ENCODE measurements at places on chromosomes 4 and X. TPM values are rescaled to one million over a fixed set of nuclear protein-coding genes. Genes with fewer than 3 reads are reported as not detected.

The GC gene
- not detected for total RNA-seq

The SLIT2 gene
- total RNA-seq, result 1.3 TPM

The ABCD1 gene
- 10.2 TPM for total RNA-seq

DNA sequence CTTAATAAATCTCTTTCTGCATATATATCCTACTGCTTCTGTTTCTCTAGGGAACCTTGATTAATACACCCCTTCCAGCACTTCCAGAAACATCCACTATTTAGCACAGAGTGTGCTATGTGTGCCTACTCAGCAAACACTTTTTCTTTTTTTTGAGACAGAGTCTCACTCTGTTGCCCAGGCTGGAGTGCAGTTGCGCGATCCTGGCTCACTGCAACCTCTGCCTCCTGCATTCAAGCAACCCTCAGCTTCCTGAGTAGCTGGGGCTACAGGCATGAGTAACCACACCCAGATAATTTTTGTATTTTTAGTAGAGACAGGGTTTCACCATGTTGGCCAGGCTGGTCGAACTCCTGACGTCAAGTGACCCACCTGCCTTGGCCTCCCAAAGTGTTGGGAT, 266.9 kb upstream of the DIAPH2 start:
- DNase-seq, result no peak
- H3K36me3 ChIP-seq, result no peaks in the 10 kb centered on the region
- H3K4me3 ChIP-seq, result no peak overlapping the region

DNA sequence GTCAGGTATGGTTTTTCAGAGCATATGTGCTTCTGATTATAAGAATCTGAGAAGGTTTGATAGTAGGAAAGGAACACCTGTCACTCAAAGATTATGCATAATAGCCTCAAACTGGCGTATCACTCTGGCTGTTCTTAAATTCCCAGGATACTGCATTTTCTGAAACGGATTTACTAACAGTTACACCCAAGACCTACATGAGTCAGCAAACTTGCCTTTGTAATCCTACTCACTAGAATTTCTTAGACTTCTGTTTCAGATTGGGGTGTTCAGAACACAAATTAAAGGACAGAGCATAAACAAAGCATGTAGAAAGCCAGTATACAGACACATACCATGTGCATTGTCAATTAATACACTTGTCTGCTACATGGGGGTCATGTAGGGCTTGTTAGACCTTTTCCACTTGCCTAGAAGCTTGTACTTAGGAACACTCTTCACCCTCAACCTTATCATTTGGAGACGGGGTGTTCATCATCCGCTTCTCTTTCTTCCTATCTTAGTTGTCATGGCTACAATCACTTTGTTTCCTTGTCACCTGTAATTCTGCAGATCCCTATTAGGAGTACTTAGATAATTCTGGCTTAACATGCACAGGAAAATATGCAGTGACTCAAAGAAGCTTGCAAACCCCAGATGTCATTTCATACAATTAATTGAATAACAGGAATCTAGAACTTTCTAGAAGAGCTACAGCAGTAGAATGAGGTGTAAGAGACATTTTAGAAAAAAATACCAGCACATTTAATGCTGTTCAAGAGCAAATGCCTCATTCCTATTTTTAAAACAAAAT, 593.0 kb upstream of the TENM3 start:
- no peak for DNase-seq
- H3K4me1 ChIP-seq, result no peaks in the 10 kb centered on the region
- H3K36me3 ChIP-seq, result no peaks in the 10 kb centered on the region
- H3K27me3 ChIP-seq, result no peaks in the 10 kb centered on the region
- no peak overlapping the region for H3K4me3 ChIP-seq
- no peak overlapping the region for H3K27ac ChIP-seq

DNA sequence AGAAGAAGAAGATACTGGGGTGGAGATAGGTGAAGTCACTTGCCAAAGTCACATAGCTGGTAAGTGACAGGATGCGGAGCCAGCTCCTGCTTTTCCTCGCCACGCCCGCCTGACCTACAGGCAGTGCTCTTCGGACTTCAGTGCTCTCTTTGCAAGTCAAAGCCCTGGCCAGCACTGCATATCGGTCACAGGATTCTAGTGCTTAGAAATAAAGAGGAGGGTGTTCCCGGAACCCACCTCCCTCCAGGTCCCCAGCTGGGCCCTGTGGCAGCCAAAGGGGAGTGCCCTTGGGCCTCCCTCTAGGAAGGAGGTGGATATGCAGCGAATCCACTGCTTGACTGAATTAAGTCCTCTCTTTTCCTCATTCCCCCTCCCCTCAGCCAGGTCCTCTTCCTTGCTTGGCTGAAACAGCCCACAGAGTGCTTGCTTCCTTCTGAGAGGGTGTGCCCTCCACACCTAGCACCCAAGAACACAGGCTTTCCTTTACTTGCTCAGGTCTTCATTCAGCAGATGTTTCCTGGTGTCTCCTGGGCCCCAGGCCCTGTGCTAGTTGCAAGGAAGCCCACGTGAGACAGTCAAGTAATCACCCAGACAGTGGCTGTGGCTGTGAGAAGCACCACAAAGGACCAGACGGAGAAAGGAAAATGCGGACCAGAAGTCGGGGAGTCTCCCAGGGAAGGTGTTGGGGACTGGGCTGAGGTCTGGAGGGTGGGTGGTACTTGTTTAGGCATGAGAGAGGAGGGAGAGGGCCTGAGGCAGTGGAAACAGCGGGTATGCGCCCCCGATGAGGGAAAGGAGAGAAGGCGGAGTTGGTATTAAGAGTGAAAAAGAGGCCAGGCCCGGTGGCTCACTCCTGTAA, 14.0 kb upstream of the HMGB3 start:
- H3K4me1 ChIP-seq, result no peaks in the 10 kb centered on the region
- no peak overlapping the region for H3K27ac ChIP-seq
- peak; percentile 83 for DNase-seq

DNA sequence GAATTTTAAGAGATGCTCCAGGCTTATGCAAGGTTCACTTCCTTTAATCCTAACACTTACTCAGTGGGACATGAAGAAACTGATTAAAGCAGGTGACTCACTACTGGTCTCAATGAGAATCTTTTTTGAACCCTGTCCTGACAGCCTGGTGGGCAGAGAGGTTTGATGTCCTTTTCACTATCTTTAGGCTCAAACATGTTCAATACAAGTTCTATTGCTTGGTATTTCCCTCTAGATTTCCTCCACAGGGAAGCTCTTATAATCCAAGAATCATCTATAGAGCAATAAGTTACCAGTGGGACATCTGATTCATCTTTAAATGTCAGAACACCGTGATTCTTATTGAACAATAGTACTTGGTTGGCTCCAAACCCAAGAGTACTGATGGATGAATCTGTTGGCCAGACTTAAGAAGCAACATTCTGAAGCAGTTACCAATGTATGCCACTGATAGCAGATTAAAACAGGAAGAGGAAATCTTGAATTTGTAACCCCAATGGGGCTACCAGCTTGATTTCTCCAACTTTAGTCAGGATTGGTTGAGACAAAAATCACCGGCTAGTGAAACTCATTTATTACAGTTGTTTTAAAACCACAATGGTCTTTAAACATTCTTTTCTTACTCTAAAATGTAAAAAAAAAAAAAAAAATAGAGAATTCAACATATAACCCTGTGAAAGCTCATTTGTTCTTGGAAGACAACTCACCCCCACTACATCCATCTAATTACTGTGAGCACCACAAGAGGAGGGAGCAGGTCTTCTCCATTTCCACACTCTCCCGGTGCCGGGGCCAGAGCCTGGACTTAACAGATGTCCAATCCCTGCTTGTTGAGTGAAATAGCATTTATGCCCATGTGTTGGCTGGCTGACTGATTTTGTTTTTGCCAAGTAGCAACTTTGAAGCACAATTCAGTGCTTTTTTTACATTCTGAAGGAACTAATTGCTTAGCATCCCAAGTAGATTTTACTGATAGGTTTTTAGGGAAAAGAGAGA, 43.3 kb downstream of the FGFBP1 start:
- no peaks in the 10 kb centered on the region for H3K27me3 ChIP-seq
- H3K36me3 ChIP-seq, result no peaks in the 10 kb centered on the region
- DNase-seq, result no peak
- no peak overlapping the region for H3K27ac ChIP-seq

GRCh38 chrX:19272452-19272851, 71.3 kb upstream of the PDHA1 start:
- no peaks in the 10 kb centered on the region for H3K4me1 ChIP-seq
- H3K27me3 ChIP-seq, result no peaks in the 10 kb centered on the region
- H3K27ac ChIP-seq, result no peak overlapping the region
- H3K36me3 ChIP-seq, result no peaks in the 10 kb centered on the region
- no peak for DNase-seq

GRCh38 chrX:54891573-54891972, 29.1 kb upstream of the TRO start:
- no peaks in the 10 kb centered on the region for H3K27me3 ChIP-seq
- H3K4me1 ChIP-seq, result no peaks in the 10 kb centered on the region
- H3K27ac ChIP-seq, result no peak overlapping the region
- H3K36me3 ChIP-seq, result no peaks in the 10 kb centered on the region
- no peak for DNase-seq
- no peak overlapping the region for H3K4me3 ChIP-seq

DNA sequence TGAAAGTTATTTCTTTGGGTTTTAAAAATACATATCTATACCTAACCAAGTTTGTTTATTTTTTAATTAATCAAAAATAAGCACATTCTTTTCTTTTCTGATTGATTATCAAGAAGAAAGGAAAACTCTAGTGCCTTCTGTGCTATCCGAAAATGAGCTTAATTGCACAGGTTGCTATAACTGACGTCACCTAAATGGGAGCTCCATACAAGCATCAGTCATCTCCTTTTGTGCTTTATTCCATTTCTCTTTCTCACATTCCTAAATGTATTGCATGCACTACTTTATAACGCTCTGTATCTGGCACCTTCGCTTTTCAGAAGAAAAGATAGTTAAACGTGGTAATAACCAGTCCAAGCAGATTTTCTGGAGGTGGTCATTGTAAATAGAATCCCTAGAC, 675.0 kb downstream of the STPG2 start:
- H3K27me3 ChIP-seq, result no peaks in the 10 kb centered on the region
- H3K4me3 ChIP-seq, result no peak overlapping the region
- no peak overlapping the region for H3K27ac ChIP-seq
- DNase-seq, result no peak
- no peaks in the 10 kb centered on the region for H3K4me1 ChIP-seq
- peaks cover 12% of the 10 kb centered on the region for H3K36me3 ChIP-seq

GRCh38 chr4:73860181-73860580, 7.1 kb downstream of the PF4V1 start:
- H3K27me3 ChIP-seq, result no peaks in the 10 kb centered on the region
- no peaks in the 10 kb centered on the region for H3K4me1 ChIP-seq
- no peak overlapping the region for H3K27ac ChIP-seq
- no peaks in the 10 kb centered on the region for H3K36me3 ChIP-seq
- no peak overlapping the region for H3K4me3 ChIP-seq

- no peak overlapping the region for H3K4me3 ChIP-seq
- H3K36me3 ChIP-seq, result no peaks in the 10 kb centered on the region
- no peaks in the 10 kb centered on the region for H3K27me3 ChIP-seq
- no peaks in the 10 kb centered on the region for H3K4me1 ChIP-seq
- no peak overlapping the region for H3K27ac ChIP-seq
Observed at GRCh38 chrX:121146059-121146628, 98.7 kb downstream of the GLUD2 start.

DNA sequence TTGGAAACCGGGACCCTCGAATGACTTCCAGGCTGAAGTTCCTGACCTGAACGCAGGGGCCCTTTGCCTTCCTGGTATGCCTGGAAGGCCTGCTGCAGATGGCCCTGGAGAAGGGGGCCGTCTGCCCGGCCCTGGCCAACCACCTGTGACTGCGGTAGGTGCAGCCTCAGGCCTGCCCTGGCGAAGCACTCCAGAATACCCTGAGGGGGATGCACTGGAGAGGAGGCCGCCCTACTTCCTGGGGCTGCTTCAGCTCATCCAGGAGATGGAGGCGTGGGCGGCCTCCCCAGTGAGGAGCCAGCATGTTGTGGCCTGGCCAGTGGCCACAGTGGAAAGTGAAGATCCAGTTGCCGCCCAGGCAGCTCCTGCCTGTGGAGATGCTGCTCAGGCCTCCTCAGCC, 26.4 kb upstream of the PNMA3 start:
- DNase-seq, result no peak
- H3K4me3 ChIP-seq, result no peak overlapping the region
- no peak overlapping the region for H3K27ac ChIP-seq
- no peaks in the 10 kb centered on the region for H3K27me3 ChIP-seq
- H3K4me1 ChIP-seq, result no peaks in the 10 kb centered on the region

DNA sequence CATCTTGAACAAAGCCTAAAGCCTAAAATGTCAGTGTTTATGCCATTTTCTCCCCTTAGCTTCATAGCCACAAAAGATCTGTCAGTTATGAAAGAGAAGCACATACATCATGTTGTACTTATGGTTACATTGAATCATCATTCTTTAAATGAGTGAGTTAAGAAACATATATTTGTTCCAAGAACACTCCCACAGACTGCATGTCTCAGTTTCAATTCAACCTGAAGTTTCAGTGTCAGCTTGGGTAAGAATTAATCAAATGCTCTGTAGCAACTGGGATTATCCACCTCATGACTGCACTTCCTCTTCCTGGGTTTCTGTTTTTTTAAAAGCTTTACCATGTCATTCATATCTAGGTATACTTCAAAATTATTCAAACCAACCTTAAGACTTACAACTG, 3.9 kb upstream of the TMPRSS11B start:
- no peak overlapping the region for H3K4me3 ChIP-seq
- no peaks in the 10 kb centered on the region for H3K36me3 ChIP-seq
- no peaks in the 10 kb centered on the region for H3K4me1 ChIP-seq
- H3K27me3 ChIP-seq, result no peaks in the 10 kb centered on the region
- H3K27ac ChIP-seq, result no peak overlapping the region
- DNase-seq, result no peak

- peaks cover 9% of the 10 kb centered on the region for H3K36me3 ChIP-seq
- no peaks in the 10 kb centered on the region for H3K27me3 ChIP-seq
- H3K4me1 ChIP-seq, result no peaks in the 10 kb centered on the region
- no peak overlapping the region for H3K4me3 ChIP-seq
- H3K27ac ChIP-seq, result no peak overlapping the region
Observed at GRCh38 chrX:139795196-139795595, 87.2 kb upstream of the MCF2 start.

DNA sequence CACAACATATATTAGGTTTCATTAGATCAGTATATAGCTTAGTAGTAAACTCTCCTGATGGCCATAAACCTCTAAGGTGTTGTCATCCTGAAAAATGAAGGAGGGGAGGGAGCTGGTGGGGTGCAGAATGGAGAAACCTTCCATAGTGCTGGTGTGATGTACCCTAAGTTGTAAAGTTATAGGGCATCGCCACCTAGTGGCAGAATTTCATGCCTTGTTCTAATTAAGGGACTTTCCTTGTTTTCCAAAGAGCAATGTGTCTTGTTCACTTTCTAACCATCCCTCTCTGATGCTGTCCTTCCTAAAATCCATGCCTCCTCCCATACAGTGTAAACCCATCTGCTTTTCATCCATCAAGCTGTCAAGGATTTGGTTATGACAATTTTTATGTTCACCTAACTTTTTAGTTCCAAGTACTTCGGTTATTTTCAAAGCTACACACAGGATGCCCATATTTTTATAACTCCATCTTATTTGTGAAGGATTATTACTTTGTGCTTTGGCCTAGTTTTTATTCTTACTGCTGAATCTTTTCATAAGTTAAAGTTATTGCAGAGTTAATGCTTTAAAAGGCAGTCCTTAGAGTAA, 4.5 kb downstream of the NBDY start:
- no peaks in the 10 kb centered on the region for H3K27me3 ChIP-seq
- no peak overlapping the region for H3K4me3 ChIP-seq
- peaks cover 32% of the 10 kb centered on the region for H3K36me3 ChIP-seq
